ENCODE measurements at places on chromosomes 11 and 22. TPM values are rescaled to one million over a fixed set of nuclear protein-coding genes. Genes with fewer than 3 reads are reported as not detected.

The LMO1 gene
- total RNA-seq = not detected

GRCh38 chr11:5992604-5993251, 5.9 kb upstream of the OR52L1 start:
- H3K4me1 ChIP-seq = no peaks in the 10 kb centered on the region
- H3K4me3 ChIP-seq = no peak overlapping the region
- H3K27me3 ChIP-seq = no peaks in the 10 kb centered on the region

The OVOL1 gene
- total RNA-seq = not detected

DNA sequence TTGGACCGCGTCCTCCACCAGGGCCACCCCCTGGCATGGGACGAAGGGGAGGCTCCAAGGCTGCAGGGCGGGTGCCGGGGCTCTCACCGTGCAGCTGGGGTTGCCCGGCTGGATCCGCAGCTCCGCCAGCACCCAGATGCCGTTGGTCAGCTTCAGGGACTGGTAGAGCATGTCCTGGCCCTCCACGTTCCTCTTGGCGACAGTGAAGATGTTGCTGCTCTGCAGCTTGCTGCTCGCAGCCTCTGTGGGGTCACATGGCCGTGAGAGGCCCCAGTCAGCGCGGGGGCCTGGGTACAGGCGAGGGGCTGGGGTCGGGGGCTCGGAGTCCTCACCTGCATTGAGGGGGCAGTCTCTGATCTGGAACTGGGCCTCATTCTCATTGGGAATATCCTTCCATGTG, 14.8 kb upstream of the RASL10A start:
- H3K4me1 ChIP-seq = no peaks in the 10 kb centered on the region
- peak; percentile 78 for DNase-seq
- H3K4me3 ChIP-seq = no peak overlapping the region

DNA sequence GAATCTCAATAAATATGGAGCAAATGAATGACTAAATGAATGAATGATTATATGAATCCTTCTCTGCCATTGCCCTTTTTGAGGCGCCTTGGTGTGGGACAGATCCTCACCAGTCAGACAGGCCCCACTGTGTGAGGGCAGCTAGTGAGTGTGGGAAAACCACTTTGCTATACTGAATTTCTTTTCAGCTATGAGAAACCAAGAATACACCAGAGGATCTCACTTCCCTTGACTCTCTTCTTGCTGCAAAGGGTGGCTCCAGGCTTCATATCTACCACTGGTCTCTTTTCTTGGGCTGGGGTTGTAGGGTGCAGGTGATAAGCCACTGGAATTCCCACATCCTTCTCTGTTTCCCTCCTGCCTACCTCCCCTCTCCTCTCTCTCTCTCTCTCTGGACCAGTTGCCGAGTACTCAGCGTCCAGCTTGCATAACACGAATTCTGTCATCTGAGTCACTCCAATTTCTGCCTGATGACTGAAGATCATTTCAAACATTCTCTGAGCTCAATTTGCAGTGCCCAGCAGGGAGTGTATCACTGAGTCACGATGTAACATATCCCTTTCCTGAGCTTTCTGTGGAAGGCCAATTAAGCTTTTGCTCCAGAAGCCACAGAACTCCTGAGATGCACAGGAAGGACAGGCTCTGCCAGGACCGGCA, 304.3 kb upstream of the NCAM1 start:
- no peak overlapping the region for H3K4me3 ChIP-seq
- H3K27ac ChIP-seq = no peak overlapping the region
- no peaks in the 10 kb centered on the region for H3K36me3 ChIP-seq
- DNase-seq = peak; percentile 73
- peaks cover 20% of the 10 kb centered on the region for H3K4me1 ChIP-seq

The RAB36 gene
- total RNA-seq = 8.5 TPM

The NECTIN1 gene
- total RNA-seq = 4.1 TPM

- H3K27me3 ChIP-seq = no peaks in the 10 kb centered on the region
- H3K4me3 ChIP-seq = peak overlapping the region; percentile 59
- H3K27ac ChIP-seq = peak overlapping the region; percentile 49
Observed at GRCh38 chr11:110173811-110174644, 80.8 kb downstream of the ZC3H12C start.

DNA sequence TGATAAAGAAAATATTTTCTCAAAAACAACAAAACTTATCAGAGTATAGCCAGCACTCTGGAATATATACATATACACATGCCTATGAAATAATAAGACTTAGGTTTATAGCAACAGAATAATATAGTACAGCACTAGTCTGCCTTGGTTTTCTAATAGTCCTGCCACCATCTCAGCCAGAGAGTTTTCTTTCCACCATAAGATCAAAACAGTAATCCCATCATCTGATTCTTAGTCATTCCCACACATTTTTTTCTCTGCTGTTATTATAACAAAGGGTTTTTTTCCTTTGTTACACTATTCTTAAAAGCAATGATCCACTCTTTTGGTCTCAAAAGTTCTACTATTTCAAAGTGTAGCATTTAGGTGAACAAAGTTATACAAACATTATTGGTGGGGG, 15.1 kb downstream of the MTMR2 start:
- peaks cover 21% of the 10 kb centered on the region for H3K4me1 ChIP-seq
- peak overlapping the region; percentile 74 for H3K27ac ChIP-seq
- H3K4me3 ChIP-seq = no peak overlapping the region
- no peaks in the 10 kb centered on the region for H3K36me3 ChIP-seq

- H3K4me1 ChIP-seq = no peaks in the 10 kb centered on the region
- H3K4me3 ChIP-seq = no peak overlapping the region
- no peak overlapping the region for H3K27ac ChIP-seq
- DNase-seq = no peak
- peaks cover 6% of the 10 kb centered on the region for H3K27me3 ChIP-seq
- no peaks in the 10 kb centered on the region for H3K36me3 ChIP-seq
Observed at GRCh38 chr22:26995235-26995634, 337.8 kb downstream of the MIAT start.

DNA sequence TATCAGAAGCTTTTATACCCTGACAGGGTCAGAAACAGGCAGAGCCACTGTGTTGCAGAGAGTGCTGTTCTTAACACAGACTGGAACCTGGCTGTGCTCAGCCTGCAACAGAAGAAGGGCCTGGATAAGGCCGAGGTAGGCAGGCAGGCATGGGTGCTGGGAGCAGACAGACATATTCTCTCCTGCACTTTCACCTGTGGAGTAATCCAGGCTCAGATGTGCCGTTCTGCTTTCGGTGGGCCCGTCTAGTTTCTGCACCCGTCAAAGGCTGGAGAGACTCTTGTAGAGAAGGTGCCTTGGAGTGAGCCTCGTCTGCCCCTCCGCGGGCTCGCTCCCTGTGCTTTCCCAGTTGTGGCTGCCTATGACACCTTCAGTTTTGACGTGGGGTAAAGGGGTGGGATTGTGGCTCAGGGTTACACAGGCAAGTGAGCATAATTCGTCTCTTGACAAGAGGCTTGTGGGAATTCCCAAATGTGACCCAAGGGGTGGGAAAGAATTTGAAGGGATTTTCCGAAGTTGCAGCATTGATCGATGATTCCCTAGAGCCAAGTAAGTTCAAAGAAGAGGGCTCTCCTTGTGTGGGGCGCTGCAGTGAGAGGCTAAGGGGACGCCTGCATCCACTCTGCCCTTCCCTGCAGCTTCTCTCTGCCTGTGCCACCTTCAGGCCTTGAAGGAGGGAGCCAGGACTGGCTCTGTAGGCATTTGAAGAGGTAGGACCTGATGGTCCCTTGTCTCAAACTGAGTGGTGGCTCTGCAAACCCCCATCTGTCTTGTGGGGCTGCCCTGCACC, 16.2 kb upstream of the ST3GAL4 start:
- H3K27me3 ChIP-seq = no peaks in the 10 kb centered on the region
- H3K36me3 ChIP-seq = no peaks in the 10 kb centered on the region
- no peak for DNase-seq
- H3K4me1 ChIP-seq = peaks cover 27% of the 10 kb centered on the region
- no peak overlapping the region for H3K27ac ChIP-seq

GRCh38 chr11:44005956-44006355, 41.8 kb upstream of the ACCSL start:
- H3K4me1 ChIP-seq = peaks cover 12% of the 10 kb centered on the region
- DNase-seq = no peak
- H3K36me3 ChIP-seq = no peaks in the 10 kb centered on the region
- no peak overlapping the region for H3K27ac ChIP-seq
- no peaks in the 10 kb centered on the region for H3K27me3 ChIP-seq

DNA sequence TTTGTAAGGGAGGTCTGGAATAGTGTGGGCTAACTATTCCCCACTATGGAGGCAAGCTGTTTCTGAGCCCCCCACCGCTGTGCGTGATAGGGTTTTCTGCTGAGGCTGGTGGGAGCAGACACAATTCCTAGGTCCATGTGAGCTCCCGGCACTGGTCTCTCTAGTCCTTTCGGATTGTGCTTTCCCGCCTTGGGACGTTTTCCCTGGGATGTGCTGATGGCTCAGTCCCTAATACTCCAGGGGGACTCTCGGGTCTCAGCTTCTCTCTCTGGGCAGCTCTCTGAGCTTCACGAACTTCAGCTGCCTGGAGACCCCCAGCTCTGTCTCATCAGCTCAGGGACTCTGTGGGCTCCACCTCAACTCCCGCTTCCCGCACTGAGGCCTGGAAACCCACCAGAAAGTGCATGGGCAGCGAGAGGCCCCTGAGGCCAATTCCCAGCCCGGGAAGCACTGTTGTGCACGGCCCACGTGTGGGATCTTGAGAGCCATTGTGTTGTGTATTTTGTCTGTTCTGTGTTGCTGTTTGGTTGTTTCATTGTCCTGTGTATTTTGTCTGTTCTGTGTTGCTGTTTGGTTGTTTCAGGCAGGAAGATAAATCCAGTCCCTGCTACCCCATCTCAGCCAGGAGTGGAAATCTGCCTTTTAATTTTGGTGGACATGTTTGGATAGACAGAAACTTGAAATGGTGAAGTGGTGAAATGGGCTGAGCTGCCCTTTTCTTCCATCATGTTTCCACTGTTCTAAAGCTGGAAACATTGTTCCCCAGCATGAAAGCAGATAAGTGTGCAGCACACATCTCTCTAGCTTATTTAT, 12.7 kb upstream of the TNNT3 start:
- peaks cover 6% of the 10 kb centered on the region for H3K4me1 ChIP-seq
- peaks cover 4% of the 10 kb centered on the region for H3K27me3 ChIP-seq
- no peak overlapping the region for H3K27ac ChIP-seq
- H3K4me3 ChIP-seq = no peak overlapping the region

- H3K4me3 ChIP-seq = no peak overlapping the region
- no peak overlapping the region for H3K27ac ChIP-seq
- no peaks in the 10 kb centered on the region for H3K4me1 ChIP-seq
- no peak for DNase-seq
Observed at GRCh38 chr22:21055880-21056319, 10.2 kb downstream of the LRRC74B start.

The TPBGL gene
- total RNA-seq = not detected

All from osteoblast (primary cell).